Naive thymus-derived CD4-positive, alpha-beta T cell (primary cell): ENCODE measurements at places on chromosomes 4 and X.

DNA sequence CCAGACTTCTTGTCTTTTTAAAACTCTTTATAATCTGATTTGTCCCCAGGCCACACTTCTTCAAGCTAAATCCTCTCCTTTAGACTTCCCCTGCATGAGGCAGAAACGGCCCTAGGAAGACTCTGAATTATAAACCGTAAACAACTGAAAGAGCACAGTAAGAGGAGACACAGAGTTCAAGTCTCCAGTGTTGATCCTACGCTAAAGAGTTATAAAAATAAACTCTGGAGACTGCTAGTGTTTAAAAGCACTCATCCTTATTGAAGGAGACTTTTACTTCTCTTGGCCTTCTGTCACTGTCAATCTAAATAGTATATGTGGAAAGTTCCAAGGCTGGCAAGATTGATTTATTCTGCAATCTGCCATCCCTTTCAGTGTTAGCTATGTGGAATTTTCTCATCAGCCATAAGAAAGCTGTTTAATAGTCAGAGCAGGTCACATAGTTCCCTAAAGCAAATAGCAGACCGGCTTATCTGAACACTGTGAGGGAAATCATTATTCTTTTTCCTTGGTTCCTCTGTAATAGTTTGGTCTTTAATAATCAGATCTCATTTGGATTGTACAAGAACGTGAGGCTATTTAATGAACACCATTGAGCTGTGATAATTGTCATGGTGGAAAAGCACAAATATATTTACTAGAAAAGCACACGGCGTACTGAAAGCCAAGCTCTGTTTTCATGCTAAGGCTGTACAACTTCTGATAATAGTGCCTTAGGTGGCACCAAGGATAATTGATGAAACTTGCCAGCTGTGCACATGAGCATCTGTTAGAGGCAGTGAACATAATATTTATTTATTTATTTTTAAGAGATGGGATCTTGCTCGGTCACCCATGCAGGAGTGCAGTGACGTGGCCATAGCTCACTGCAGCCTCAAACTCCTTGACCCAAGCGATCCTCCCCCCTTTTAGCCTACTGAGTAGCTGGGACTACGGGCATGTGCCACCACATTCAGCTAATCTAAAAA is 157.7 kb downstream of the CEP135 start:
- H3K27me3 ChIP-seq, result no peaks in the 10 kb centered on the region
- H3K4me1 ChIP-seq, result no peaks in the 10 kb centered on the region
- DNase-seq, result no peak
- no peaks in the 10 kb centered on the region for H3K36me3 ChIP-seq

GRCh38 chr4:184613405-184613804 is 35.8 kb downstream of the CASP3 start:
- H3K27me3 ChIP-seq, result no peaks in the 10 kb centered on the region
- H3K27ac ChIP-seq, result no peak overlapping the region
- H3K36me3 ChIP-seq, result no peaks in the 10 kb centered on the region
- H3K4me1 ChIP-seq, result no peaks in the 10 kb centered on the region

- no peak overlapping the region for H3K27ac ChIP-seq
- no peaks in the 10 kb centered on the region for H3K36me3 ChIP-seq
- no peak overlapping the region for H3K4me3 ChIP-seq
Measured at GRCh38 chr4:41064953-41065352, 149.4 kb downstream of the APBB2 start.

- H3K4me3 ChIP-seq, result no peak overlapping the region
- no peaks in the 10 kb centered on the region for H3K27me3 ChIP-seq
- no peaks in the 10 kb centered on the region for H3K36me3 ChIP-seq
- no peak for DNase-seq
- H3K27ac ChIP-seq, result no peak overlapping the region
- H3K4me1 ChIP-seq, result no peaks in the 10 kb centered on the region
Measured at GRCh38 chr4:84167564-84167963, 331.5 kb downstream of the NKX6-1 start.

- no peak for DNase-seq
- no peaks in the 10 kb centered on the region for H3K27me3 ChIP-seq
- H3K36me3 ChIP-seq, result no peaks in the 10 kb centered on the region
- H3K4me3 ChIP-seq, result no peak overlapping the region
- H3K4me1 ChIP-seq, result no peaks in the 10 kb centered on the region
- no peak overlapping the region for H3K27ac ChIP-seq
Measured at GRCh38 chr4:102007959-102008425, 217.5 kb downstream of the BANK1 start.
